ENCODE measurements at places on chromosomes 13 and 19. TPM values are rescaled to one million over a fixed set of nuclear protein-coding genes. Genes with fewer than 3 reads are reported as not detected.

- DNase-seq = no peak
Observed at GRCh38 chr19:44628793-44629192, 14.9 kb upstream of the PVR start.

- DNase-seq = peak; percentile 30
Observed at GRCh38 chr19:7970716-7971448, 27.4 kb upstream of the TIMM44 start.

- DNase-seq = no peak
Observed at GRCh38 chr13:95122063-95122462, 179.2 kb downstream of the ABCC4 start.

- DNase-seq = no peak
Observed at GRCh38 chr13:44237881-44238421, 135.7 kb upstream of the SERP2 start.

DNA sequence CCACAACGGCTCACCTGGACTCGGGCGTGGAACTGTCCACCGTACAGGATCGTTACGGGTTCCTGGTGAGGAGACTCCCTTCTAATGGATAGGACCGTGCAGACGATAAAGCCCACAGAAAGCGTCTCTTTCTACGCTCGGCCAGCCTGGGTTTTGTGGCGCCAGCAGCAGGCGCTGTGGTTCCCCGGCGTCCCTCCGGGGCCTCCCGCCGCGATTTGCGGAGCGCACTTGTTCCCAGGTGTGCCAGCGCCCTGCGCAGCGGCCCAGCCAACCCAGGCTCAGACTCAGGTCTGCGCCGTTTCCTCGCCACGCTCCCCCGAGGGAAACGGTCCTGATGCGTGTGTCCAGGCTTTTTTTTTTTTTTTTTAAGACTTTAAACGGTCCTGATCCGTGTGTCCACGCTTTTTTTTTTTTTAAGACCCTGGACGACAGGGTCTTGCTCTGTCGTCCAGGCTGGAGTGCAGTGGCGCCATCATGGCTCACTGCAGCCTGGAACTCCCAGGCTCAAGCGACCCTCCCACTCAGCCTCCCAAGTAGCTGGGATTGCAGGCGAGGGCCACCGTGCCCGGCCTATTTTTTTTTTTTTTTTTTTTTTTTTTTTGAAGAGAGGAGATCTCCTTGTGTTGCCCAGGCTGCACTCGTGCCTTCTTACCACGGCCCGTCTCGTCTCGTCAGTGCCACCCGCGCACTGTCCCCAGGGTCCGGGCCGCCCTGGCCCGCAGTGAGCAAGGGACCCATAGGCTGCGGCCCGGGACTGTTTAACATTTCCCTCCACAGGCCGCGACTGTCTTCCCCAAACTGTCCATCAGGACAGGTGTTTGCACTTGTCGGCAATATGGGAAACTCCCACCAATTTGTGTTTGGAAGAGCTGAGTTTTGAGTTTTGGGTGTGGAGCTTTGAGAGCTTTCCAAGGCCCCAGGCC lies 23.8 kb downstream of the GJA3 start:
- peak; percentile 59 for DNase-seq

GRCh38 chr13:113636266-113636963 lies 21.6 kb downstream of the ATP4B start:
- no peak for DNase-seq

DNA sequence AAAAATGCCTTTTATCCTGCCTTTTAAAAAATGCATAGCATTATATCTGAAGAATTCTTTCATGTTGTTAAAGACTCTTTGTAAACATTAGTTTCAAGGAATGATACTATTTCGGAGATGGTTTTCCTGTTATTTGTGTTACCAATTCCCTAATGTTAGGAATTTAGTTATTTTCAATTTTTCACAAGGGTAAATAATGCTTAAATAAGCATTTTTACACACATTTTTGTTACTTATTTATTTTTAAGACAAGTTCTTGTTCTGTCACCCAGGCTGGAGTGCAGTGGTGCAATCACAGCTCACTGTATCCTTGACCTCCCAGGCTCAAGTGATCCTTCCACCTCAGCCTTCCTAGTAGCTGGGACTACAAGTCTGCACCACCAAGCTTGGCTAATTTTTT lies 49.0 kb downstream of the RGCC start:
- DNase-seq = no peak

GRCh38 chr19:18477042-18477779 lies 39.3 kb upstream of the ISYNA1 start:
- no peak for DNase-seq

DNA sequence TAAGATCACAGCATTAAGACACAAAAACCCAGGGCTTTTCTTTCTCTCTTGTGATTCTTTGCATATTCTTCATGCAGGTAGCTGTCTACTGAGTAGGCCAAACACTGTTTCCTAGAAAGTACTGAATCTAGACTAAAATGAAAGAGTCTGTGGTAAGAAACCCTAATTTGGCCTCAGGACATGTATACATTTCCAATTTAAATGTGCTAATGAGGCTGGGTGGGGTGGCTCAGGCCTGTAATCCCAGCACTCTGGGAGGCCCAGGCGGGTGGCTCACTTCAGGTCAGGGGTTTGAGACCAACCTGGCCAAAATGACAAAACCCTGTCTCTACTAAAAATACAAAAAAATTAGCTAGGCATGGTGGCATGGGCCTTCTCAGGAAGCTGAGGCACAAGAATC lies 57.8 kb downstream of the MYCBP2 start:
- DNase-seq = no peak

DNA sequence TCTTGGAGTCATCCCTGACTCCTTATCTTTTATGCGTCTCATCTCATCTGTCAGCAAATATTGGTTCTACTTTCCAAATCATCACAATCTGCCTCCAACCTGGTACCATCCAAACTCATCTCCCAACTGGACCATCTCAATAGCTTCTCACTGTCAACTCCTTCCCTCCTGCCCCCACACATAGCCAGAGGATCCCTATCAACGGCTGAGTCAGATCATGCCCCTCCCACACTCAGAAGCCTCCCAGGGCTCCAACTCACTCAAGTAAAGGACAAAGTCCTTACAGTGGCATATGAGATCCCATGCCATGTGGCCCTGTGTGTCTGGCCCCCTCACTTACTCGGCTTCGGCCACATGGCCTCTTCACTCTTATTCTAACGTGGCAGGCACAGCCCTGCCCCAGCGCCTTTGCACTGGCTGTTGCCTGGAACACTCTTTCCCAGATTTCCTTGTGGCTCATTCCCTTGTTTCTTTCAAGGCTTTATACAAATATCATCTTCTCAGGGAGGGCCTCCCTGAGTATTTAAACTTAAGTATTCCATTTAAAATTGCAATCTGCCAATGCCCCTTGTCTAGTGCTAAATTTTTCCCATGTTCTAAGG lies 4.3 kb downstream of the SPRED3 start:
- peak; percentile 34 for DNase-seq

The RUBCNL gene
- total RNA-seq = 7.7 TPM

The KLK14 gene
- total RNA-seq = not detected

The SHD gene
- not detected for total RNA-seq

The KIR2DL3 gene
- total RNA-seq = not detected

The MYADM gene
- 195 TPM for total RNA-seq

The CDX2 gene
- not detected for total RNA-seq
